NCI-H526 (cell line): ENCODE measurements at places on chromosomes 1 and 21.

DNA sequence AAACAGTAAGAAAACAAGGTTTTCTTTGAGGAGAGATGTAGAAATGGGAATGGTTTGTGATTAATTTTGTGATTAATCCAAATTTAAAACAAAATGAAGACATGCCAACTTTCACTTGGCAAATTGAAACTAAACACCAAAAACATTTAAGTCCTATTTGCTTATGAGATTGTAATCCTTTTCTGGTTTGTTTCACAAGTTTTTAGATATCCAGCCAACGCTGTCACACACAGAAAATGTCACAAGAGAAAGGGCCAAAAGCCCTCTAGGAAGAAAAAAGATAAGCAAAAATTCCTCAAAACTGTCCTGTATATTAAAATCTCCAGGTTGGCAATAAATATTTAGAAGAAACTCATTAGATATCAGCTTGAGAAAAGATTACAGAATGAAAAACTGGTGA, 2.5 kb downstream of the USH2A start:
- no peak for DNase-seq

DNA sequence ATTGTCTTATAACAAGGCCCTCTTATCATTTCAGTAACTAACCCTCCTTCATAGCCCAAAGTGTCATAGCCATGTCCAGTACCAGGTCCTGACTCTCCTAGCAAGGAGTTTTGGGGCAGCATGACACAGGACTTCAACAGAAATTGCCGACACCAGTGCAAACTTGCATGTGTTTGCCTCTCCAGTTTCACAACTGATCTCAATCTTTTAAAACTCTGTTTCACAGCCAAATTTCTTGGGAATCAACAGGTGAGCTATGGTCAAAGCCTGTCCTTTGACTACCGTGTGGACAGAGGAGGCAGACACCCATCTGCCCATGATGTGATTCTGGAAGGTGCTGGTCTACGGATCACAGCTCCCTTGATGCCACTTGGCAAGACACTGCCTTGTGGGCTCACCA, 36.8 kb downstream of the LAMC2 start:
- no peak for DNase-seq

- DNase-seq: no peak
Measured at GRCh38 chr1:1623631-1624442, 8.1 kb upstream of the MMP23B start.

DNA sequence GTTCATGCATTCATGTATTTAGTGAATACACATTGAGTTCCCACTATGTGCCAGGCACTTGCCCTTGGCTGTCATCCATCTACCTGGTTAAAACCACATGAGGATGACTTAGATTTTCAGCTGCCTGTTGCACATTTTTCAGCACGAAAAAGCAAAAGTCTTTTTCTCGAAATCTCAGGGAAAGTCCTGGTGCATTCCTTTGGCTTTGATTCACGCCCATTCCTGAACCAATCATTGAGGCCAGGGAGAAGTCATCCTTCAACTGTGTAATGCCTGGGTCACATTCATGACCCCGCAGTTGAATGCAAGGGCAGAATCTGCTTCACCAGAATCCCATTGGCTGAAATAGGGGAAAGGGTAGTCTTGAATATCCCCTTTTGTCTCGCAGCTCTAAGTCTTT, 84.4 kb downstream of the RNF220 start:
- DNase-seq: no peak

- no peak for DNase-seq
Measured at GRCh38 chr1:181386340-181386739, 97.0 kb upstream of the CACNA1E start.

- DNase-seq: no peak
Measured at GRCh38 chr21:36881228-36881627, 85.2 kb downstream of the HLCS start.

DNA sequence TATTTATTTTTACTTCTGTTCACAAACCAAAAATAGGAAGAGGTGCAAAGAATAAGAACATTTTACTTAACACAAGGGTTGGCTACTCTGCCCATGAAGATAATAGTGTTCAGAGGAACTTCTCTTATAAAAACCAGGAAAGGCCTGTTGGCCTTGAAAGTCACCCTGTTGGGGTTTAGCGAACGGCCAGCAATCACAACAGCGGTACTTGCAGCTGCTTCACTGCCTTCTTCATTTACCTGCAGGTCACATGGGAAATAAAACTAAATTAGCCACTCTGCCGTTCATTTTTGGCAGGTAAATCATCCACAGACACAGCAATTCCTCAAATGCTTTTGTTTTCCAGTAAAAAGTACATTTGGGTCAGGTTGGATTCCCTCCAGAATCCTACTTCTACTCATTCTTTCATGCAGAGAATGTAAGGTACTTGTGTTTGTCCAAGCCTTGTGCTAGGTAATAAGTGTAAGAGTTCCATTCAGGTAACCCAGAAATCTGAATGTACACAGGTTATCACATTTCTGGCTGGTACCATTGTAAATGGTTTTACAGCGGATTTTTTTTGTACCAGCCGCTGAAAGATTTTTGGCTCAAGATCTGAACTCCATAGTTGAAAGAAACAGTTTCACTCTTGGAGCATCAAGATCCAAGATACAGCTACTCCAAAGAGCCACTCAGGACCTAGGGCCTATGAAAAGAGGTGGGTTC, 13.1 kb downstream of the SERPINC1 start:
- no peak for DNase-seq
